ENCODE measurements at places on chromosomes 11 and 22.

DNA sequence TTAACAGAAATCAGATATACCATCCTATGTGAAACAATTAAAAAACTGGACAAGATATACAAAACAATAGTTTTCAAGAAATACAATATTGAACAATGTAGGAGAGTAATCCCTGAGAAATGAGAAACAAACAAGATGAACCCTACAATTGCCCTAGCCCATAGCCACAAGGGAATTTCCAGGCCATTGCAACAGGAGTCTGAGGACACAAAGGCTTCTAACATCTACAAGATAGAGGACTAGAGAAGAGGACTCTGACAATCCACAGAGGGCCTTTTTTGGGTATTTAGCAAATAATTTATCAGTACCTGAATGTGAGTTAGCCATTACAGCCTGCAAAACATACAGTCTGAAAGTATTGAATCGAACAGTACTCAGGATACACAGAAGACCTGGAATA, 251.7 kb downstream of the GRM5 start:
- no peak for DNase-seq

GRCh38 chr11:6607190-6607795, 3.7 kb downstream of the ILK start:
- no peak for DNase-seq

GRCh38 chr22:33919391-33920196, 682 bp downstream of the LARGE1 start:
- no peak for DNase-seq

GRCh38 chr11:19994672-19995071, 165.6 kb downstream of the DBX1 start:
- DNase-seq, result no peak

DNA sequence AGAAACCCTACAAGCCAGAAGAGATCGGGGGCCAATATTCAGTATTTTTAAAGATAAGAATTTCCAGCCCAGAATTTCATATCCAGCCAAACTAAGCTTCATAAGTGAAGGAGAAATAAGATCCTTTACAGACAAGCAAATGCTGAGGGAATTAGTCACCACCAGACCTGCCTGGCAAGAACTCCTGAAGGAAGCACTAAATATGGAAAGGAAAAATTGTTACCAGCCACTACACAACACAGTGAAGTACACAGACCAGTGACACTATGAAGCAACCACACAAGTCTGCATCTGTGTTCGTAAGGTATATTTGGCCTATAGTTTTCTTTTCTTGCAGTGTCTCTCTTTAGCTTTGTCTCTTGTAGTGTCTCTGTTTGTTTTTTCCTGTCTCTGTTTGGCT, 29.0 kb downstream of the TMEM225 start:
- no peak for DNase-seq
